ENCODE measurements at places on chromosomes 12 and 14. TPM values are rescaled to one million over a fixed set of nuclear protein-coding genes. Genes with fewer than 3 reads are reported as not detected.

The GPR135 gene
- total RNA-seq, result 3.5 TPM

The GLI1 gene
- total RNA-seq, result 1.3 TPM

The SSTR1 gene
- total RNA-seq, result not detected

The OTOGL gene
- 0.12 TPM for total RNA-seq

The PDE3A gene
- 2.4 TPM for total RNA-seq

The CPNE6 gene
- total RNA-seq, result not detected

DNA sequence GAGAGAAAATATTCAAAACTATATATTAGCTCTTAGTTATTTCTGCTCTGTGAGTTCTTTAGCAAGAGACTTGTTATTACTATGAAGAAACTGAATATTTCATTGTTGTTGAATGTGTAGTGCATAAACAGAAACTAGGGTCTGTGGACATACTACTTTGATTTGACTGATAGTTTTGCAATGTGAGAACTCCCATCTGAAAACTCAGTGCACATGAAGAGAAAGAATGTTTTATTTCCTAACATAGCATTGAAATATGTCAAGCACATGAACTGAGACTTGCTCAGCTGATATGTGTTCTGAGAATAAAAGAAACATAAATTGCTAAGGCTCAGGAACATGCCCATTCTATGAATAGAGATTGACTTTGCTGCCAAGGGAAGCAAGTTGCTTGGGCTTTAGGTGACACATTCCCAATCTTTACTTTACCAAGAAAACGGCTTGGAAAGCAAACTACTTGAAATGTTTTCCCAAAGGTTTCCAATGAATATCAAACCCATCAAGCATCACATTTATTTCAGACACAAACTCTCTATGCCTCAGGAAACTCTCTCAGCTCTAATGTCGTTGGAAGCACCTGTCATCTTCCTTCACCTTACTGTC, 290.4 kb downstream of the SLC16A7 start:
- H3K27ac ChIP-seq, result no peak overlapping the region
- no peaks in the 10 kb centered on the region for H3K27me3 ChIP-seq
- no peaks in the 10 kb centered on the region for H3K36me3 ChIP-seq

GRCh38 chr12:31491841-31492598, 98.9 kb downstream of the DENND5B start:
- peaks cover 13% of the 10 kb centered on the region for H3K36me3 ChIP-seq
- no peaks in the 10 kb centered on the region for H3K27me3 ChIP-seq
- H3K27ac ChIP-seq, result peak overlapping the region; percentile 70
- H3K4me1 ChIP-seq, result peaks cover 39% of the 10 kb centered on the region

- H3K27ac ChIP-seq, result no peak overlapping the region
- H3K4me3 ChIP-seq, result no peak overlapping the region
- H3K27me3 ChIP-seq, result no peaks in the 10 kb centered on the region
- no peak for DNase-seq
Observed at GRCh38 chr12:89824822-89825221, 116.2 kb upstream of the ATP2B1 start.

- no peaks in the 10 kb centered on the region for H3K27me3 ChIP-seq
- peaks cover 7% of the 10 kb centered on the region for H3K36me3 ChIP-seq
- no peak overlapping the region for H3K27ac ChIP-seq
- H3K4me3 ChIP-seq, result no peak overlapping the region
Observed at GRCh38 chr12:71315328-71315985, 124.1 kb upstream of the LGR5 start.

GRCh38 chr14:89958966-89959365, 3.2 kb downstream of the TDP1 start:
- peaks cover 4% of the 10 kb centered on the region for H3K36me3 ChIP-seq
- DNase-seq, result no peak
- H3K27ac ChIP-seq, result no peak overlapping the region
- peak overlapping the region; percentile 42 for H3K4me3 ChIP-seq

DNA sequence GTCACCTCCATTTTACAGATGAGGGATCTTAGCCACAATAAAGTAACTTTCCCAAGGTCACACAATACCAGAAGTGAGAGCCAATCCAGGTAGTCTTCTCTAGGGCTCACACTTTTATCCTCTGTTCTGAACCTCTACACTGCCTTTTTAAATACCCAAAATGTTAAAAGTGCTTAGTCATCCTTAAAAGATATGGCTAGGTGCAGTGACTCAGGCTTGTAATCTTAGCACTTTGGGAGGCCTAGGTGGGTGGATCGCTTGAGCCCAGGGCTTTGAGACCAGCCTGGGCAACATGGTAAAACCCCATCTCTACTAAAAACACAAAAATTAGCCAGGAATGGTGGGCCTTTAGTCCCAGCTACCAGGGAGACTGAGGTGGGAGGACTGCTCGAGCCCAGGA, 104.1 kb upstream of the PPP4R3A start:
- H3K4me1 ChIP-seq, result no peaks in the 10 kb centered on the region
- H3K36me3 ChIP-seq, result no peaks in the 10 kb centered on the region
- DNase-seq, result no peak
- no peaks in the 10 kb centered on the region for H3K27me3 ChIP-seq
- H3K27ac ChIP-seq, result no peak overlapping the region

DNA sequence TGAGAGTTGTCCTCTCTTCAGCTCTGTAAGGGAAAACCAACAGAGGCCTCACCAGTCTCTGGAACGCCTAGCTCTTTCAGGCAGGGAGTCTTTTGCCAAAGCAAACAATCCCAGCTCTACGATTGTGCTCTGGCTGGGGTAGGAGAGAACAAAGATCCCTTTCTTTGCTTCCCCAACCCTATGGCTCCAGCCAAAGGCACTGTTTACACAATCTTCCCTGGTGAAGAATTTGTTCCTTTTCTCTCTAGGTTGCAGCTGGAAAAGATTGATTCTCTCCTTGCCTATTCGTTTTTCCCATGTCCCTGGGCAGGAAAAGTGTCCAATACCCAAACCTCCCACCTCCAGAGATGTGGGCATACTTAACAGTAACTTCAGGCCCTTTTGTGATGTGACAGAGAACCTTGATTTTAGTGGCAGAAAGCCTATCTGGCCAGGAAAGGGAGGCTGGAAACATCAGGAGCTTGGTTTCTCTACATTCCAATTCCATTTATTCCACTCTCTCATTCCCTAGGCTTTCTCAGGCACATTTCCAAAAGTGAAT, 16.8 kb downstream of the ATP5MC2 start:
- peak; percentile 26 for DNase-seq
- peaks cover 29% of the 10 kb centered on the region for H3K4me1 ChIP-seq
- peak overlapping the region; percentile 21 for H3K4me3 ChIP-seq
- no peaks in the 10 kb centered on the region for H3K27me3 ChIP-seq

DNA sequence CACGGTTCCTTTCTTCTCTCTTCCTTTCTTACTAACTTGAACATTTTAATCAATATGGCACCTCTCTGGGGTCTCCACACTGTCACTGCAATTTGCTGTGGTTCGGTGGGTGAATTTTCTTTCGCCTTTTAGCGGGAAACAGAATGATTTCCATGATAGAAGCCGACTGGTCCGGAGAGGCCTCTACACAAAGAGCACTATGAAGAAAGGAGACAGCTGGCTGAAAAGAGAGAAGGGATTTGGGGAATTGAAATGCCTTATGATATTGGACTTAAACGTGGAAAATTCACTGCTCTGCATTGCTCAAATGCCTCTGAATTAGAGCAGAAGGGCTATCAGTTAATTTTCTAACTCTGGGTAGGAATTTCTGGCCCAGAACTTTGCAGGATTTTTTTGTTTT, 55.9 kb downstream of the KCNA5 start:
- no peak for DNase-seq
- H3K27ac ChIP-seq, result peak overlapping the region; percentile 96
- no peaks in the 10 kb centered on the region for H3K27me3 ChIP-seq
- H3K36me3 ChIP-seq, result no peaks in the 10 kb centered on the region
- H3K4me1 ChIP-seq, result peaks cover 16% of the 10 kb centered on the region

DNA sequence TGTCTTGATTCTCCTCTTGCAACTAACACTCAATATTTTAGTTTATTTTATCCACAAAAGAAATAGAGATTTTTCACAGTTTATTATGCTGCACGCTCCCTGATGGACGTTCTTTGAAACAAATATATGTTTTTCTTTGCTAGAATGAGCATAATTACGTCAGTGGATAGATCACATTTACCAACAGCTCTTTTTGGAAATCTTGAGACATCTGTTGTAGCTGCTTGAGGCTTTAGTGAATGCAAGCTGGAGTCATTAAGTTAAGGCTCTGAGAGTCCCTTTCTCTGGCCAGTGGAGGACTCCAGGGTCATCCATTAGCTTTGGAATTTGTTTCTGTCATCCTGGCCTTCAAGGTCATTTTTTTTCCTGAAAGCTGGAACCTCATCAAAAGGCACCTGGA, 405.6 kb upstream of the TMEM132C start:
- peaks cover 5% of the 10 kb centered on the region for H3K36me3 ChIP-seq
- no peak overlapping the region for H3K4me3 ChIP-seq
- no peaks in the 10 kb centered on the region for H3K4me1 ChIP-seq
- H3K27me3 ChIP-seq, result peaks cover 3% of the 10 kb centered on the region

- no peaks in the 10 kb centered on the region for H3K36me3 ChIP-seq
- DNase-seq, result no peak
- no peak overlapping the region for H3K27ac ChIP-seq
Observed at GRCh38 chr12:114860969-114861368, 177.0 kb upstream of the TBX3 start.

DNA sequence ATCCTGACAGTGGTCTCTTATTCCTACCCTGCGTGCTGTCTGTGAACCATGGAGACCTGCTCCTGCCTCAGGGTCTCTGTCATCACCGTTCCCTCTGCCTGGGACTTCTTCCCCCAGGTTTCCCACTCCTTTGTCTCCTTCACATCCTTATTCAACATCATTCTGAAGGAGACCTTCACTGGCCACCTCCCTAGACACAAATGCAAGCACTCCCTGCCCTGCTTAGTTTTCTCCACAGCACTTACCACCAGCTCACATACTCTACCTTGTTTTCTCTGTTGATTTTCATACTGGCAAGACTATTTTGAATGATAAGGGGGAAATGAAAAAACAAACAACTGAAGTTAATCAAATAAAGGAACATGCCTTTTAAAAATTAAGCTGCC, 192.8 kb downstream of the ANO6 start:
- H3K4me1 ChIP-seq, result peaks cover 7% of the 10 kb centered on the region
- H3K36me3 ChIP-seq, result peaks cover 15% of the 10 kb centered on the region
- no peak overlapping the region for H3K4me3 ChIP-seq
- no peak for DNase-seq

DNA sequence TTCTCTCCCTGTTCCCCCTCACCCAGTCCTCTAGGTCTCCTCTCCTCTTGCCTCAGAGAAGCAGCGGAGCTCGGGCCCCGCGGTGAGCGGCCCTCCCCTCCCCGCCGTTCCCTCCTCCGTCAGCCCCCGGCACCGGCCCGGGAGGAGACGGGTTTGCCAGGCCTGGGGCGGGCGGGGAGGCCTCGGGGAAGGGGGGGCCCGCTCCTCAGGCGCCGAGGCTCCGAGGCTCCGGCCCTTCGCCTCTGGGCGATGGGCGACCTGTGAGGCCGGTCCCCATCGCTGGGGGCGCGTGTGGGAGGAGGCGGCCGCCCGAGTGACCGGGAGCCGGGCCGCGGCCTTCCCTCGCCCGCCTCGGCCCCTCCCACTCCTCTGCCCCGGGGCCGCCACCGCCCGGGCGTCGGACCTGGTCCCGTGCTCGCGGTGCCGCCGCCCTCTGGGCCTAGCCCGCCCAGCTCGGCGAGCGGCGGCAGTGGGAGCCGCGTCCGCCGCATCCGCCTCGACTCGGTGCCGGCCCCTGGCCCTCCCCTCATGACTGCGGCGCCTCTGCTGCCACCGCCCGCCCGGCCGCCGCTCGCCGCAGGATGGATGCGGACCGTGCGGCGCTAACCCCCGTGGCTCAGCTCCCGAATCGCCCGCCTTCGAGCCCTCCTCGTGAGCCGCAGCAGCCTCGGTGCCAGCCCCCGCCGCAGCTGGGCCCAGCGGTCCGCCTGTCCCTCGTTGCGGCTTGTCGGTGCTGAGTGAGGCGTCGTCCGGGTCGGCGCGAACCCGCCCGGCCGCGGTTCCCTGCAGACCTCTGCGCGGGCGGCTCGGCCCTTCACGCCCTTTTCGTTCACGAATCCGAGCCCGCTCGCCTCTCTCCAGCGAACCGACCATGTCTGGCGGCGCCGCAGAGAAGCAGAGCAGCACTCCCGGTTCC, 574 bp downstream of the WNK1 start:
- no peaks in the 10 kb centered on the region for H3K36me3 ChIP-seq
- no peaks in the 10 kb centered on the region for H3K27me3 ChIP-seq
- H3K4me1 ChIP-seq, result peaks cover 39% of the 10 kb centered on the region
- peak overlapping the region; percentile 97 for H3K4me3 ChIP-seq

GRCh38 chr12:42793166-42793565, 203.6 kb upstream of the PRICKLE1 start:
- no peaks in the 10 kb centered on the region for H3K27me3 ChIP-seq
- no peak overlapping the region for H3K27ac ChIP-seq
- H3K4me1 ChIP-seq, result peaks cover 26% of the 10 kb centered on the region
- DNase-seq, result no peak

DNA sequence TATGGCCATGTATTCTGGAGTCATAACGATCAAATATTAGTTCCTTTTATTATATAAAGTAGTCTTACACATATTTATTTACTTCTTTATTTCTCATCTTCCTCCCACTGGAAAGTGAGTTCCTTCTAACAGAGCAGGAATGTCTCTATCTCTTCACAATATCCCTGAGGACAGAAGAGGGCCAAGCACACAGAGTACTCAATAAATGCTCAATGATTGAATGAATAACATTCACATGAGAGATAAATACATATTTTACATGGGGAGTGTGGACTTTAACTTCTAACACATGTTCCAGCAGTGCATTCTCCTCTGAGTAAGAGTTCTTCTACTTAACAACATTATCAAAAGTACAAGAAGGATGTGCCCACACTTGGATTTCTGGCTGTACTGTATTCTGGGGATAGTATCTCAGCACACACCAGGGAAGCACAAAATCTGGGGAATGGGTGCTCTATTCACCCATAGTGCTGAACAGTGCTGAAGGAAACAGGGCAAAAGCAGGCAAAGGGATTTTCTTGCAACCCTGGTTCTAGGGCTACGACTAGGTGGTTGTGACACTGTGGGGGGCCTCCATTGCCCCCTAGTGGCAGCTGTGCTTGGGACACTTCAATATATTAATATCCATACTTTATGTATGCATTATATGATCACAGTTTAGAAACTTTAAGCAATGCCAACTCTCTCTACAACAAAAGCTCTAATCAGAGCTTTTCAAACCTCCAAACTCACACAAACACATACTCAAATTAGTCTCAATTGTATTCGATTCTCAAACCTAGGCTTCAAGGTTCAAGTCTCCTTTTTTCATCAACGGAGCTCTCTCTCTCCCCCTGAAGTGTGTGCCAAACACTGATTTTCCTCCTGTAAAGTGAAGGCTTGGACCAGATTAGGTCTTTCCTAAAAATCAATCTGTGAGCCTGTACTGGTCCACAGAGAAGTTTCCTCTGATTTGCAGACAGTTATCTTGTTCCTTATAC, 115.5 kb downstream of the SLC2A13 start:
- peak; percentile 41 for DNase-seq
- no peak overlapping the region for H3K27ac ChIP-seq
- peaks cover 2% of the 10 kb centered on the region for H3K36me3 ChIP-seq

GRCh38 chr12:8519171-8519570, 5.9 kb downstream of the CLEC4D start:
- no peak overlapping the region for H3K4me3 ChIP-seq
- H3K27me3 ChIP-seq, result peaks cover 5% of the 10 kb centered on the region
- no peak for DNase-seq
- peaks cover 3% of the 10 kb centered on the region for H3K36me3 ChIP-seq
